CD4-positive, alpha-beta T cell treated with Interleukin-12 subunit alpha and Interleukin-12 subunit beta, for 1 hour (primary cell): ENCODE measurements at places on chromosomes 5 and 9.

DNA sequence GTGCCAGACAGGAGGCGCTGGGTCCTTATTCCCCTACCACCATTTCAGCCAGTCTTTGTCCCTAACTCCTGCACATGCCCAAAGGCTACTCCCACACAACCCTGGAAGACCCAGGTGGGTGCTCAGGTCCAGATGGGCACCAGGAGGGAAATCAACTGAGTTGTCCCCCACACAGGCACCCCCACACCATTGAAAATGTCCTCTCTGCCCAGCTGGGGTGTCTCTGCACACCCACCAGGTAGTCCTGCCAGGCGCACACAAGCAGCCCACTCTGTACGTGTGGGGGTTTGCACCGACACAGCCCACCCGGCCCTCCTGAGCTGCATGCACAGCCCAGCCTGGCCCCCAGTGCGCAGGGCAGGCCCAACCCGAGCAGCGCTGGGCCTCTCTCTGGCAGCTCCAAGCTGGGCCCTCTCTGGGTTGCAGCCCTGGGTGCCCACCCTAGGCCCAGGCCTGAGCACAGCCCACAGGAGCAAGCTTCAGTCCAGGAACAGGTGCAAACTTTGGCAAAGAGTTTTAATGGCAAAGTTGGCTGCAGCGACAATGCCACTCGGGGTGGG, 2.2 kb downstream of the RNF208 start:
- DNase-seq: no peak

DNA sequence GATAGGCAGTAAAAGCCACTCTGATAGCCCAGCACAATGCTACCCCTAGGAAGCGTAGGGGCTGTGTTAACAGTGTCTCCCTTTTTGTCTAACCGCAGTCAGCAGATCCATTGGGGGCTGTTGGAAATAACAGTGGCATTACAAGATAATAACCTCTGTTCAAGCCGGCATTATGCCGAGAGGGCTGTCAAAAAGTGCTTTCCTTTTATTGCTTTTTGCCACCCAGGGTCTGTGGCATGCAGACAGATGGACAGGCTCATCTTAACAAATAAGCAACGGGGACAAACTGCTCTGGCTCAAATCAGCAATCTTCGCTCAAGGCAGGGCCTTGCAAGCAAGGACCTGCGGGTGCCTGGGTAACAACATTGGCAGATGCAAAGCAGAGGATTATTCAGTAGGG, 123.3 kb downstream of the TLR4 start:
- DNase-seq: no peak

DNA sequence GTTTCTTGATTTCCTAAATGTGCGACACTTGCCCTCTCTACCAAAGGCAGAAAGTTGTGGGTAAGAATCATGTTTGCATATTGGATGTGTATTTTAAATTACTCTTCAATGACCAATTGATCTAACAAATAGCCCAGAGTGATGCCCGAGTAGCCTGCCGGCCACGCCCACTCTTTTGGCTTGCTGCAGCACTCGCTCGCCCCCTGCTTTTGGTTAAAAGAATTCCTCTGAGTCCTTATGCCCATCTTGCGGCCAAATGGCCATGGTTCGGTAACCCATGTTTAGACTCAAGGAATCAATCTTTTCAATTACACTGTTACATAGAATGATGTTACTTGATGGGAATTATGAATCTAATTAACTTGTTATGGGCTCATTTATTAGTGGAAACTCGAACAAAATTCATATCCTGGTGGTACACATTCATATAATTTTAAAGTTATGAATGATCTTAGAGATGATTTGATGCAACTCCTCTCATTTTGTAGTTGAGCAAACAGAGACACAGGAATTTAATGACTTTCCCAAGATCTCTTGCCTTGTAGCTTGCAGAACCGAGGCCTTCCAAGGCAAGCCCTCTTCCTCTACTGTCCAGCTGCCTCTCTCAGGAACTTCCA, 36.5 kb downstream of the PPIC start:
- peak; percentile 19 for DNase-seq

DNA sequence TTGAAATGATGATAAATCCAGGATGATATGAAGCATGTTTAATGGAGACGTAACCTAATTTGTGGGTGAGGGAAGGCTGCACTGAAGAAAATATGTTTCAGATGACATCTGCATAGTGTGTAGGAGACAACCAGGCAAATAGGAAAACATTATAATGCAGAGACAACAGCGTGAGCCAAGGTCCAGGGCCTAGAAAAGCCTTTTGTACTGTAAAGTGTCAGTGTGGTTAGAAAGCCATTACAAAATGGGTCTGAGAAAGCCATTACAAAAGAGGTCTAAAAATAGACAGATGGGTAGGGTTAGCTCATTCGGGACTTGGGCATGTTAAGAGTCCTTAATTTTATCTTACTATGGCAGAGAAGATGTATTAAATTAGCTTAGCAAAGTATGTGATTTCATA, 14.9 kb upstream of the GABRG2 start:
- no peak for DNase-seq

DNA sequence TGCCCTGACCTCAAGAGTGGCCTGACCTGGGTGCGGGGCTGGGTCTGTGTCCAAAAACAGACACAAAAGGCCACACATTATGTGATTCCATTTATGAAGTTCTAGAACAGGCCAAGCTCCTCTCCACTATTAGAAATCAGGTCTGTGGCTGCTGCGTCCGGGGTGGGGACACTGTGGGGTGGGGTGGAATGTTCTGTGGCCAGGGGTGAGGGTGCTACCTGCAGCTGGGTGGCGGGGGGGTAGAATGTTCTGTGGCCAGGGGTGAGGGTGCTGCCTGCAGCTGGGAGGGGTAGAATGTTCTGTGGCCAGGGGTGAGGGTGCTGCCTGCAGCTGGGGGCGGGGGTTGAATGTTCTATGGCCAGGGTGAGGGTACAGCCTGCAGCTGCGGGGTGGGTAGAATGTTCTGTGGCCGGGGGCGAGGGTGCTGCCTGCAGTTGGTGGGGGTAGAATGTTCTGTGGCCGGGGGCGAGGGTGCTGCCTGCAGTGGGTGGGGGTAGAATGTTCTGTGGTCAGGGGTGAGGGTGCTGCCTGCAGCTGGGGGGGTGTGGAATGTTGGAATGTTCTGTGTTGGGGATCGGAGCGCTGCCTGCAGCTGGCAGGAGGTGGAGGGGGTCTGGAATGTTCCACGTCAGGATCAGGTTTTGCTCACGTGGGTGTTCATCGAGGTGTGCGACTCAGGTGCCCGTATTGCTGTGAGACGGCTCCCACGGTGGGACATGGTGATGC, 8.3 kb downstream of the LCN12 start:
- DNase-seq: peak; percentile 53

GRCh38 chr9:2130941-2131340, 115.8 kb downstream of the SMARCA2 start:
- DNase-seq: no peak
